Naive B cell (primary cell): ENCODE measurements at places on chromosomes 11 and 22. TPM values are rescaled to one million over a fixed set of nuclear protein-coding genes. Genes with fewer than 3 reads are reported as not detected.

DNA sequence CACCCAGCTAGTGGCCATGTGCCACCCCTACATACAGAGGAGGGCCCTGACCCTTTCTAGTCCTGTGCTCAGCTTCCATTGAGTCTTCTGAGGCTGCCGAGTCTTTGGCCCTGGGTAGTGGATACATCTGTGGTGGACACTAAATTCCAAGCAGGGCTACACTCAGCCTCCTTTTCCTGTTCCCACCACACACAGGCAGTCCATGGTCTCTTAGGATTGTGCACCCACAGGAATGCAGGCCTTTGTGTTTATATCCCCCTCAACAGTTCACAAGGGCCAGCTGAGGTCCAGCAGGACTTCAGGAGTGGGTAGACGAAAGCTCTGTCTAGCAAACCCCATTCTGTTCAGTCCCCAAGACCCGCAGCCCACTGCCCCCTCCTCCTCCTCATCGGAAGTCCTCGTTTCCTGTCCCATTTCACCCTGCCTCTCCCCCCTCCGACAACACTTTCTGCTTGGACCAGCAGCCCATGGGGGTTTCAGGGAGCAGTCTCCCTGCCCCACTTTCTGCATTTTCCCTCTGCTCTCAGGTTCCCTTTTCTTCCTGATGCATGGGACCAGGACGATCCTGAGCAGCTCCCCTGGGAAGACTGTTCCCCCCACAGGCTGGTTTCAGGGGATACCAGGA lies 91.8 kb downstream of the SWAP70 start:
- DNase-seq, result no peak

DNA sequence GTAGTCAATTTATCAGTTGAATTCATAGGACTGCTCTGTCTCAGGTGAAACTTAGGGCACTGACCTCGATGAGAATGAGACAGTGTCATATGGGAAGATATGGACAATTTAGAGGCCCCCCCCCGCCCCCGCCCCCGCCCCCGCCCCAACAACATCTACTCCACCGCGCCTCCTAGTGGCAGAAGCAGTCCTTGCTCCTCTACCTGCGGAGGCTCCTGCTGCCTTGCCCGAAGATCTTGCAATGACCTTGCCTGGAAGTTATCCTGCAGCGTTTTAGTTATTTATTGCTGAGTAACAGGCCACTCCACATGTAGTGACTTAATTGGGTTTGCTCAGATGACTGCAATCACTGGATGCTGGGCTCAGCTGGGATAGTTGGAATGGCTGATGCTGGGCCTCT lies 15.2 kb downstream of the SERPINH1 start:
- no peak for DNase-seq

DNA sequence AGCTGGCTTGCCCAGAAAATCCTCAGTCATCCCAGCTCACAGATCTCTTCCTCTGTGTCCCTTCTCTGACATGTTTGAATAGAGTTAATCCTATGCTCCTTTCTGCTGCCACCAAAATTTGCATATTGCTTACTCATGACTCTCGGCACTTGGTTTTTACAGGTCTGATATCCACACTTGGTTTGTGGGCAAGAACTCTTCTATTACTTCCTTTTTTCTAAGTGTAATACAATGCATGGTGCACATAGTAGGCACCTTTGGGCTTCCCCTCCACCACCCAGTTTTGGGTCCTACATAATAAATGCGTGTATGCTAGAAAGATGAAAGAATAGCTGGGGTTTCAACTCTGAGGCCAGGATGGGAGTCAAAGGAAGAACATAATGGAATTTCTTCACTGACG lies 69.7 kb upstream of the GRK3 start:
- DNase-seq, result no peak

DNA sequence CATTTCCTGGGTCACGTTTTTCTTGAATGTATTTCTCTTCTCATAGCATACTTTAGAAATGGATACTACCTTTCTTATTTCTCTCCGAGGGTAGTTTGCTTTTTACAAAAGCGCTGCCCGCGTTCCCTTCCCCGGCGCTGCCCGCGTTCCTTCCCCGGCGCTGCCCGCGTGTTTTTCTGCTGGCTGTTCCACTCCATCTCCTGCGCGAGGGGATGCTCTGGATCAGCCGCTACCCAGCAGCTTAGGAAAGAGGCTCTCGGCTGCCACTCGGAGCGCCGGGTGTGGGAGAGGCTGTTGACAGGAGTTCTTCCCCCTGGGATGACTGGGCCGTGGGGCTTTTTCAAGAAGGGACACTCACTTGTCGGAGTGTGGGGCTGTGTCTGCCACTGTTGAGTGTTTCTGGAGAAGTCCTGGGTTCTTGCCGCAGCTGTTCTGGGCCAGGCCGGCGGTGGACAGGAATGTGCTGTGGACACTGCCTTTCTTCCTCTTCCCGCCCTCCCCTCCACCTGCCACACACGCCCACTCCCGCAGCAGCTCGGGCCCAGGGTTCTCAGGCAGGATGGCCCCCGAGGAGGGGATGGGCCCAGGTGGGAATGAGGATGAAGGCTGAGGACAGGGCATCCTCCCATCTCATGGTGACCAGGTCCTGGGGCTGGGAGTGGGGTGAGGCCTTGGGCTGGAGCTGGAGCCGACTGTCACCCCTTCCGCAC lies 30.6 kb downstream of the GLB1L2 start:
- DNase-seq, result no peak

DNA sequence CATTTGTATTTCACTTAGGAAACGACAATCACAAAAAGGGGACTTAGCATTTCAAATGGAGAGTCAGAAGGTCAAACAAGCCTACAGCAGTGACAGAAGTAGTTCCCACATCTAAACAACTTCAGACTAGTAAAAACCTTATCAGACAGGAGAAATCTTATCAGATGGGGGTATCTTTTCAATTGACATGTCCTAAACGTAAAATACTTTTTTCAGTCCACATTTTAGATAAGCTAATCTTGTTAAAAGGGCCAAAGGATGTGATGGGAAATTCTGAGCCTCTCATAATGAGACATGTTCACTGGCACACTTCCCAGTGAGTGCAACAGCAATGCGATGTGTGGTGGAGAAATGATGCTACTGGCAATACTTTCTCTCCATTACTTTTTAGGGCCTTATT lies 2.4 kb downstream of the MAPK1 start:
- no peak for DNase-seq

GRCh38 chr11:19193916-19194315 lies 7.9 kb downstream of the CSRP3 start:
- no peak for DNase-seq

GRCh38 chr22:32682990-32683389 lies 118.5 kb upstream of the TIMP3 start:
- DNase-seq, result no peak

- no peak for DNase-seq
Measured at GRCh38 chr11:74838188-74838587, 89.5 kb downstream of the RNF169 start.

DNA sequence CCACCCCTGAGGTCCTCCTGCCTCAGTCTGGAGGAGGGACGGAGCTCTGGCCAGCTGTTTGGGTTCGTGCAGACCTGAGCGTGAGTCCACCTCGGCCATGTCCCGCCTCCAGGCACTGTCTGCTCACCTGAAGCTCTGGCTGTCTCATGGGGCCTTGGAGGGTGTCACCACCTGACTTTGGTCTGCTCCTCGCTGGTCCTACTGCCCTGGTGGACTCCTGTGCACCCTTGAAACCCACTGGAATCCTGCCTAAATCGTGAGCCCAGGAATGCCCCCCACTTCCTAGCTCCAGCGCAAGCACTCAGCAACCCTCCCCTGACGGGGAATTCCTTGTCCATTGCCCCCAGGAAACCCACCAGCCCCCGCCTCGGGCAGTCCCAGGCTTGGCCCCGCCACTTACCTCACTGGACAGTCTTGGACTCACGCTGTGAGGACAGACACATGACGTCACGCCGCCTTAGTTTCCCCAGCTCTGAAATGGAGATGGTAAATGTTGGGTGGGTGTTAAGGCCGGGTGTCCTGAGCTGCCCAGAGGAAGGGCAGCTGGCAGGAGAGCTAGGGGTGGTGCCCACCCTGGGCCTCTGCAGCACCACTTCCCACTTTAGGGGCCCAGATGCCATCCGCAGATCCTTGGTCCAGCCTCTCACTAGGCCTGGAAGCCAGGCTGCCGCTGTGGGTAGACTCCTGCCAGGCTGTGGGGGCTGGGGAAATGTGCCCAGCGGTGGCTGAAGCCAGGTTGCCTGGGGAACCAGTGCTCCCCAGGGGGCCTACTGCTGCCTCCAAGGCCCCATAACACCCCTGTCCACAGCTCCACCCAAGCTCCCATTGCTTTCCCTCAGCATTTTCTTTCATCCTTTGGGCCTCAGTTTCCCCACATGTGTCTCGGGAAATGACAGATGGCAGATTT lies 18.2 kb upstream of the TBX1 start:
- DNase-seq, result no peak

GRCh38 chr11:78166855-78167469 lies 21.5 kb downstream of the KCTD21 start:
- no peak for DNase-seq

PDGFB gene
- not detected for polyA plus RNA-seq

MPPED2 gene
- polyA plus RNA-seq, result 2.6 TPM
